Activated CD4-positive, alpha-beta T cell treated with anti-CD3 and anti-CD28 coated beads, Interleukin-2, Interleukin-6, amounts not matched to agents 100 ng/mL and 50 ng/mL, durations not matched to agents 16 hours and 8 hours (primary cell): ENCODE measurements at places on chromosomes 3 and 15.
A peak's percentile ranks its signal among the peaks of the same experiment; 100 is the strongest.

GRCh38 chr3:63970631-63971475, 52.4 kb downstream of the PSMD6 start:
- DNase-seq: no peak

GRCh38 chr3:51710631-51711351, 3.9 kb downstream of the GRM2 start:
- DNase-seq: no peak

DNA sequence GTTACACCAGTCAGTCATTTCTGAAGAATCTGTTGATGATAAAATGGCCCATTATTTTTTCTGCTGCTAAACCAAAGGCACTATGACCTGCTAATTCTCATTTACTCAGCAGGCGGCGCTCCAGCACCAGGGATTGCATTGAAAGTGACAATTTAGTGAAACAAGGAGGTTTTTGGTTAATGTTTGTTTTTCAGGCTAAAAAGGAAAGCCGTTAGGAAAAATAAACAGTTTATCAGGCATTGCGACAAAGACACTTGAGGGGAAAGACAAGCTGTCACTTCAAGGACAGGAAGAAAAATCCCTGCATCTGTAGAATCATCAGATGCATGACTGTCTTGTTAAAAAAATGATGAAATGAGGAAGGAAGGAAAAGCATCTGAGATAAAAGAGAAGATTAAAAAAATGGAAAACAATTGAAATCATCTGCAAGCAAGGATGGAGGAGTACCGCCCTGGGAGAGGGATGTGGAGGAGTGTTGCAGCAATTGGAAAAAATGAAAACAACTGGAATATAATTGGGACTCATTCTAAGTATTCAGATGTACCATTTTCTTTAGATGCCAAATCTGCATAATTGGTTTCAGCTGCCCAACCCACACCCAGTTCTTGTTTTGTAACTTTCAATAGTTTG, 54.0 kb downstream of the NR1D2 start:
- DNase-seq: peak; percentile 78

- DNase-seq: no peak
Measured at GRCh38 chr15:93640411-93640962, 551.5 kb upstream of the RGMA start.

DNA sequence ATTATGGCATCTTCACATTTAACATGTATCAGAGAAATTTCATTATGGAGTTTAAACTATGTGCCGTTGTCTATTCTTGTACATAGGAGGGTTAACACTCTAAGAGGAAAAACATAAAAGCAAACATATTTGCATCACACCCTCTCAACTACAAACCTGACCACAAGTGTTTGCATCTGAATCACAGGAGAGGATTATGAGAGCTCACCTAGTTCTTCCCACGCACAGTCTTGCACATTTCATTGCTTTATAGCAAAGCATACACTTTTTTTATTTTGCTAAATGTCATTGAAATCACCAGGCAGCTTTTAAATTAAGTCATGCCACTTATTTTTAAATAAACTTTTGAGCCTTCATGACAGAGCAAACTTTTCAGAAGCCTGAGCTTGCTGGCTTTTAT, 12.5 kb downstream of the TRAT1 start:
- peak; percentile 86 for DNase-seq

GRCh38 chr3:28901018-28901417, 379.9 kb upstream of the RBMS3 start:
- DNase-seq: no peak

- no peak for DNase-seq
Measured at GRCh38 chr3:172307141-172307560, 141.1 kb downstream of the GHSR start.

- DNase-seq: no peak
Measured at GRCh38 chr3:147875498-147875897, 466.3 kb downstream of the ZIC1 start.

GRCh38 chr3:58206406-58207011, 4.3 kb downstream of the DNASE1L3 start:
- peak; percentile 59 for DNase-seq

GRCh38 chr15:68375191-68375631, 56.8 kb downstream of the ITGA11 start:
- DNase-seq: no peak

- no peak for DNase-seq
Measured at GRCh38 chr15:44102675-44103254, 92.3 kb downstream of the FRMD5 start.

DNA sequence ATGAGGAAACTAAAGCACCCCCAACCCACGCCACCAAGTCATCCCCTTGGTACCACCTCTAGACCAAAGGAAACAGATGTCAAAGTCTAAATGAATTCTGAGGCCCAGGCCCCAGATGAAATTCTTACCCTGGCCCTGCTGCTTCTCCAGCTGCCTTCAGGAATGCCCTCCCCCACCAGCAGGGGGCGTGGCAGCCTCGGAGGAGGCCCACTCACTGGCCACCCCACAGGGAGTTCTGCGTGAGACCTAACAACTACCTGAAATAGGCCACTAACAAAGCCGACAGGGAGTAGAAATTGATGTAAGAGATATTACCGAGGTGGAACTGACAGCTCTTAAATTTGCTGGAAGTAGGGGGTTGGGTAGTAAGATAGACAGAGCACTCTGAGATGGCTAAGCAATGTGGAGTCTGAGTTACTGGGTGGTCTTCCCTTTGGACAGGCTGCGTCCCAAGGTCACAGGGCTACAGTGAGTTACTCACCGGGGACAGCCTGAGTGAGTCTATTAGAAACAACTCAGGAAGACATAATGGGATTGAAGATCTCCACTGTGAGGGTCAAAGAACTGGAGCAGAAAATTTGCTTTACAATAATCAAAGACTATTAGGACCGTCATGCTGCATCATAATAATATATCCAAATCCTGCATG, 240.7 kb downstream of the SHOX2 start:
- peak; percentile 62 for DNase-seq

GRCh38 chr15:56199038-56199437, 44.6 kb downstream of the RFX7 start:
- peak; percentile 15 for DNase-seq

DNA sequence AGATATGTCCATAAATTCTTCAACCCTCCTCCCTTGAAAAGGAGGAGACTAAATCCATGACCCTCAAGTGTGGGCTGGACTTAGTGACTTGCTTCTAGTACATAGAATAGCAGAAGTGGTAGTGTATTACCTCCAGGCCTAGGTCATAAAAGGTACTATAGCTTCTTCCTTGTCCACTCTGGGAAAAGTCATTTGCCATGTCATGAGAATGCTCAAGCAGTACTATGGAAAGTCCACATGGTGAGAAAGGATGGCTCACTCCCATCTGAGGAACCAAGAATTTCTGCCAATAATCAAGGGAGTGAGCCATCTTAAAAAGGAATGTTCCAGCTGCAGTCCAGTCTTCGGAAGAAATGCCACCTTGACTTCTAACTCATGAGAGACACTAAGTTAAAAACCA, 10.5 kb upstream of the ILDR1 start:
- no peak for DNase-seq

GRCh38 chr3:190539526-190539925, 25.6 kb downstream of the IL1RAP start:
- DNase-seq: no peak

DNA sequence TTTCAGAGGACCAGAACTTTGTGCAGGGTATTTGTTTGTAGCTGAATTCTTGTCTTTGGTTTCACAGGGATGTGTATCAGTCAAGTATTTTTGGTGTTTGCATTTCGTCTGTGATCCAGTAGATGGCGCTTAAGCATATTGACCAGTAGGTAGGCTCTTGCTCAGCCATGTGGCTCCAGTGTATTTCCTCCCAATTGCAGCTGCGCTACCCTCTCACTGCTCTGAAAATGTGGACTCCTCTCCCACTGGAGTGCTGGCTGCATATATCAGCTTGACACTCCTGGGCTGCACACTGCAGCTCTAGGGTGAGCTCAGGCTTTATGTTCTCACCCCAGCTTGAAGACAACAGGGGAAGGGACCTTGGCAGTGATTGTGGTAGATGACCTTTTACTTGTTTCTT, 1264.3 kb upstream of the ALCAM start:
- peak; percentile 23 for DNase-seq

DNA sequence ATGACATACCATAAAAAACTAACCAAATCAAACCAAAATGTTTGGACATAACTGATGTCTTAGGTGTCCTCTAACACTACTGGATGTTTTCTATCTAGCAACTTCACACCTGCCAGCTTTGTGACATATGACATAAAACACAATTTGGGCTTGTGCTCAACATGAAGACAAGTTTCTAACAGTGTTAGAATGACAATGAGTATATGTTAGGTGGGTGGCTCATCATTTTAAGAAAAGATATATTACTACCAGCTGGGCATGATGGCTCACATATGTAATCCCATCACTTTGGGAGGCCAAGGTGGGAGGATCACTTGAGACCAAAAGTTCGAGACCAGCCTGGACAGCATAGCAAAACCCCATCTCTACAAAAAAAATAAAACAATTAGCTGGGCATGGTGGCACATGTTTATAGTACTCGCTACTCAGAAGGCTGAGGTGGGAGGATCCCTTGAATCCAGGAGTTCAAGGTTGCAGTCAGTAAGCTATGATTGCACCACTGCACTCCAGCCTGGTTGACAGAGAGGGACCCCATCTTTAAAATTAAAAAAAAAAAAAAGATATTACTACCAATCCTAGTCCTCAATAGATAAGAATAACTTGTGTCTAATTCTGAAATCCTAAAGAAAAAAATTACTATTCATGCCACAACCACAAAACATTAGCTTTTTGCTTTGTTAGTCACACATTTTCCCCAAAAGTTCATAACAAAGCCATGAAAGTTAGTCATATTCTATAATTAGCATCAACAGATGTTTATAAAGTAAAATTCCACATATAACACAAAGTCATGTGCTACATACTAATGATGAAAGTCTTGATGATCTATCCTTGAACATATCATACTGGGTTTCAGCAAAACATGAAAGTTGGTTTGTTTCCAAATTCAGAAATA, 59.9 kb downstream of the LRRFIP2 start:
- peak; percentile 16 for DNase-seq

DNA sequence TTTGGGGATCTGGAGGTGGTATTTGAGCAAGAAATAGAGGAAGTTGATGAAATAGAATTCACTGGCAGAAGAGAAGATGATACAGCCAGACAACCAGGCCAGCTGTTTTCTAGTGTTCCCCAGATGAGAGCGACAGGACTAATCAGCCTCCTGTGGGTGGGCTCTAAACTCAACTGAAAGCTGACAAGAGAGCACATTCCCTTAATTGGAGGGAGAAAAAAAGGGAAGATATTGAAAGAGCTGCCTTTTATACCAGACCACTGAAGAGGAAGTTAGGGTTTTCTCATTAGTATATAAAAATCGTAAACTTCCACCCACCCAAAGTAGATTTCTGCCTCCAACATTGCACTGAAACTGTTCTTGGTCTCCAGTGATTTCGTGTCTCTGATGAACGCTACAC, 6.5 kb upstream of the TM4SF19 start:
- no peak for DNase-seq

- no peak for DNase-seq
Measured at GRCh38 chr3:37741644-37742043, 120.0 kb upstream of the CTDSPL start.

GRCh38 chr3:67016522-67017080, 18.5 kb downstream of the KBTBD8 start:
- DNase-seq: no peak

GRCh38 chr3:42205800-42206514, 60.0 kb downstream of the CCK start:
- DNase-seq: no peak

GRCh38 chr3:109210501-109210900, 74.0 kb downstream of the C3orf85 start:
- no peak for DNase-seq

- DNase-seq: peak; percentile 75
Measured at GRCh38 chr3:52339612-52340011, 23.5 kb downstream of the DNAH1 start.

GRCh38 chr3:129552287-129553050, 9.5 kb downstream of the H1-8 start:
- no peak for DNase-seq

DNA sequence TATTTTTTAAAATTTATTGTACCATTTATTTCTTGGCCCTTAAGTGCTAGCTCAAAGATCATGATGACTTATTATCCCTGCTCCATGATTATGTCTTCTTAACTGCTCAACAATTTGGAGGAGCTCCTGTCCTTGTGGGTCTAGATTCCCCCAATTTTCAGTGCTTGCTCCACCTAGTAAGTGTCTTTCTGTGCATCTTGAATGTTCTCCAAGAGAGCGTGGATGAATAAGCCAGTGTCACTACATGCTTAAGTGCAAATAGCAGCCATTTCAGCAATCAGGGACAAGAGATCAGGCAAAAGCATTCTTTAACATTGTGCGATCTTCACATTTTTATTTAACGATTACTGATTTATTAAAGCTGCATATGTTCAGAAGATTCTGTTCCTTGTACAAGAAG, 99.4 kb downstream of the ALCAM start:
- no peak for DNase-seq

DNA sequence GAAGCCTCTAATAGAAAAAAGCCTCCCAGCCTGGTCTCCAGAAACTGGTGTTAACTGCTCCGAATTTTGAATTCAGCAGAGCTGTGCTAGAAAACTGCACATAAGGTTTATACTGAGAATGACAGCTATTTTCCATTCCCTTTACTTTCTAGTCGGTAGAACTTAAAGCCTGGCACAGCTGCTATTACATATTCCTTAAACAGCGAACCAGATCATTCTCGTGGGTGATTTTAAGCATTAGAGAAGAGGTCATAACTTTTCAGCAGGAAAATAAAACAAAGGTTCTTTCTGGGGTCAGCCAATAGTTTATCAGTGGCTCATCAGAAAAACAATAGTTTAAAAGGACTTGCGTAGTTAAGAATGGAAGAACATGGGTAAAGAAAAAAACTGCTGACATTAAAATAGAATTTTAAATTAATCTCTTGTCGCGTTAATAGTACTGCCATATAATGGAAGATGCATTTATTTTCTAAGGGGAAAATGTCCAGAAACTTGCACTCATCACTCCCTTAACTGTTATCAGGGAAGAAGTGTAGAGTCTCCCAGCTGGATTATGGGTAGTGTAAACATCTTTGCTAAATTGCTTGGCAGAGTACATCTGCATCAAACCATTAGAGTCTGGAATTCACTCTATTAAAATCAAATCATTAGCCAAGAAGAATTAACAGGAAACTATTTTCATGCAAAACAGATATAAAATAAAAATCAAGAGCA, 7.9 kb downstream of the VGLL4 start:
- no peak for DNase-seq

- DNase-seq: no peak
Measured at GRCh38 chr15:78811825-78812183, 540 bp upstream of the ADAMTS7 start.

DNA sequence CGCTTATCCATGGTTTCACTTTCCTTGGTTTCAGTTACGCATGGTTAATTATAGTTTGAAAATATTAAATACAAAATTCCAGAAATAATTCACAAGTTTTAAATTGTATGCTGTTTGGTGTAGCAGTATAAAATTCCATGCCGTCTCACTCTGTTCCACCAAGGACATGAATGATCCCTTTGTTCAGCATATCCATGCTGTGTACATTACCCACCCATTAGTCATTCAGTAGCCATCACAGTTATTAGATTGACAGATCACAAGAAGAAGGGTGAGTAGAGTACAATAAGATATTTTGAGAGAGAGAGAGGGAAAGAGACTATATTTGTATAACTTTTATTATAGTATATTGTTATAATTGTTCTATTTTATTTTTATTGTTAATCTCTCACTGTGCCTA, 535.5 kb downstream of the SQOR start:
- no peak for DNase-seq

GRCh38 chr15:41689834-41690233, 29.6 kb downstream of the MGA start:
- DNase-seq: no peak
